ENCODE measurements at places on chromosomes 2 and 18. TPM values are rescaled to one million over a fixed set of nuclear protein-coding genes. Genes with fewer than 3 reads are reported as not detected.

TMEM247 gene
- total RNA-seq = not detected

NPHP1 gene
- total RNA-seq = 1.5 TPM

SERPINE2 gene
- 20.9 TPM for total RNA-seq

DNA sequence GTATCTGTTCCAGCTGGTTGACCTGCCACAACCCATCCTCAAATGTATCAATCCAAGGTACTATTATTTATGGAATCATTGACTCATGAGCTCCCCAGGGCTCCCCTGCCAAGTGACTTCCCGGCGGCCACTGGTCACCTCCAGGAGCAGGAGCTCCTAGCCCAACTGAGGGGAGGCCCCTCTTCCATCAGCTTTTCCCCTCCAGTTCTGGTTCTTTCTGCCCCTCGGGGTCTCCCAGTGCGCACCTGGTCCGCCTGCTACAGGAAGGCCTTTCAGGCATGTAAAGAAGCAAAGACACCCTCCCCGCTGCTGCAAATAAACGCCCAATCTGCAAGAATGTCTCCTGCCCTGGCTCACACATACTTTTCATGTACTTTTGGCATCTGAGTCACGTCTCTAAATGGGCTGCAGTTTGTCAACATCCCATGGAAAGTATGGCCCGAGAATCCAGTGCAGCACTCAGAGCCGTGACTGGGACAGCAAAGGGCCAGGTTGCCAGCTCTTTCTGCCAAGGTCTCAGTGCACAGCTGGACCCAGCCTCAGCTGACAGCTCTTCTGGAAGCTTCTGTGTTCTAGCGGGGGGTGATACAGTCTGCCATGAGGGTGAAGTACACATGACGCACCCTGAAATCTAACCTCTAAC, 41.4 kb downstream of the KLHL29 start:
- peak; percentile 72 for DNase-seq
- no peaks in the 10 kb centered on the region for H3K36me3 ChIP-seq
- no peak overlapping the region for H3K4me3 ChIP-seq
- H3K27ac ChIP-seq = no peak overlapping the region

GRCh38 chr18:10119991-10120390, 206.2 kb downstream of the VAPA start:
- DNase-seq = no peak
- H3K36me3 ChIP-seq = no peaks in the 10 kb centered on the region
- no peaks in the 10 kb centered on the region for H3K4me1 ChIP-seq
- no peaks in the 10 kb centered on the region for H3K27me3 ChIP-seq

All from spleen (tissue), 13 donors.